ENCODE measurements at places on chromosomes 6 and 20. TPM values are rescaled to one million over a fixed set of nuclear protein-coding genes. Genes with fewer than 3 reads are reported as not detected.

DNA sequence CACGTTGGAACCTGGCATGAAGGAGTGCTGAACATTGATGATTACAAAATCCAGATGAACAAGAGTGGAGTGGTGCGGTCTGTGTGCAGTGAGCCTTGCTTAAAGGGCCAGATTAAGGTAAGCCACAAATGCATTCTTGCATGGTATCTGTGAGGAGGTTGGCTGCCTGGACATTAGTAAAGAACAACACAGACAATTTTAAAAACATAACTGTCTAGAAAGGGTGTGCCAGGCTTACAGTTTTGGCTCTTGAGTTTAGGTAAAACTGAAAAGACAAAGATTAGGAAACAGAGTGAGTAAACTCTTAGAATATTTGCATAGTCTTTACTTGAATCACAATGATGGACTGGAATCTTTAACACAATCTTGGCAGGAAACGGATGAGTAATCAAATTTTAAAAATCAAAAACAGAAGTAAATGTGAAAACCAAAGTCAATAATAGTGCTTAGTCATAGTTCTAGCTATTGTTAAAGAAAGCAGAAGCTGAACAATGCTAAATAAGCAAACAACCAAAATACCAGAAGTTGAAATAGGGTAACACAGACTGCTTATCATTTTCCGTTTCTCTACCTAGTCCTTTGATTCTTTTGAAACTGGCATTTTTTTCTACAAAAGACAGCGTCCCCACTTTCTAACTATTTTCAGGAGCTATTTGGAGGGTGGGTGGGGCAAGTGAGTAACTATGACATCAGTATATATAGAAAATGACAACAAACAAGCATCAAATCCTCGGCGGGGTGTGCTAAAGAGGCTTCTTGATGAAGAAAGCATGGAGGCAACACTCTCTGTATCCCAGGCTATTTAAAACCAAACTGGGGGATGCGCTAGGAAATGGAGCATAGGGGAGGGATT, 185.8 kb upstream of the RAB32 start:
- no peaks in the 10 kb centered on the region for H3K36me3 ChIP-seq
- H3K27ac ChIP-seq = peak overlapping the region; percentile 92
- DNase-seq = peak; percentile 90
- H3K27me3 ChIP-seq = no peaks in the 10 kb centered on the region
- peak overlapping the region; percentile 56 for H3K4me3 ChIP-seq

Gene UNC93A
- total RNA-seq = not detected

DNA sequence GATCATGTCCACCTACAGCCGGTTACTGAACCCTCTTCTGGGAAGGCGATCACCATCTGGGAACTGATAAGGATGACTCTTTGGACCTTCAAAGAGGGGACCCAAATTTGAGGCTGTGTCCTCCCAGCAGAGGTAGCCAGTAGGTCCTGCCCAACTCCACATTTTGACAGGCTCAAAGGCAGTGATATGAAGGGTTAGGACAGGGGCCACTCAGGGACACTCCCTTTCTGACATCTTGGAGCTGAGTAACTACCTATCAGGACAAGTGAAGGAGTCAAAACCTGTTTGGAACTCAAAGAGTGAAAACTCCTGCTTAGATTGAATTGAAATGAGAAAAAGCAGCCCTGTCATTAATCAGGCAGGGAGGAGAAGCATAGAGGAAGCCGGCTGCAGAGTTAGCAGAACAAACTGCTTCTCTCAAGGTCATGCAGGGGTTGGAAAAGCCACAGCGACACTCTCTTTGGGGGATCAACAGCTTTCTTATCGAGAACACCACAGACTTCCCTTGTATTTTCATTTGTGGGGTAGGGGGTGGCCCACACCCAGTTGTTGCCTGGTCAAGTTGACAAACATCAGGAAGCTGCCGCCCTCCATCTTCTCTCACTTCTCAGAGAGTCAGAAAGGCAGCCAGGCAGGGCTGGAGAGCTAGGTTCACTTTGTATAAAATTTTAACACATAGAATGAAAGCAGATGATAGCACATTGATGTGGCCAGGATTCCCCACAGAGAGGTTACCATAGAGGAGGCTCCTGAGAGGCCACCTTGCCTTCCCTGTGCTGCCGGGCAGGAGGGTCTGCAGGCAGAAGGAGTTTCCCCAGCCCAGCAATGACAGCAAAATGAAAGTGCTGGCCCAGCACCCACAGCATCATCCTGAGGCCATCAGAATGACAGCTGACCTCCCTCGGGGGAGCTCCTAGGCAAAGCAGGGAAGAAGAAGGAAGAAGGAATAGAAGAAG, 47.6 kb downstream of the AGPAT4 start:
- no peak overlapping the region for H3K27ac ChIP-seq
- no peaks in the 10 kb centered on the region for H3K27me3 ChIP-seq
- no peak for DNase-seq
- H3K4me3 ChIP-seq = no peak overlapping the region
- peaks cover 21% of the 10 kb centered on the region for H3K4me1 ChIP-seq
- H3K36me3 ChIP-seq = no peaks in the 10 kb centered on the region

- H3K4me3 ChIP-seq = no peak overlapping the region
- H3K4me1 ChIP-seq = no peaks in the 10 kb centered on the region
- no peaks in the 10 kb centered on the region for H3K36me3 ChIP-seq
- no peak overlapping the region for H3K27ac ChIP-seq
- no peak for DNase-seq
- no peaks in the 10 kb centered on the region for H3K27me3 ChIP-seq
Observed at GRCh38 chr20:63734946-63735858, 1.3 kb upstream of the LIME1 start.

- H3K4me1 ChIP-seq = no peaks in the 10 kb centered on the region
- no peak overlapping the region for H3K4me3 ChIP-seq
- H3K27ac ChIP-seq = no peak overlapping the region
- DNase-seq = no peak
- H3K36me3 ChIP-seq = no peaks in the 10 kb centered on the region
- H3K27me3 ChIP-seq = no peaks in the 10 kb centered on the region
Observed at GRCh38 chr20:53370345-53370961, 223.2 kb downstream of the ZNF217 start.

Gene COL11A2
- total RNA-seq = 0.25 TPM

DNA sequence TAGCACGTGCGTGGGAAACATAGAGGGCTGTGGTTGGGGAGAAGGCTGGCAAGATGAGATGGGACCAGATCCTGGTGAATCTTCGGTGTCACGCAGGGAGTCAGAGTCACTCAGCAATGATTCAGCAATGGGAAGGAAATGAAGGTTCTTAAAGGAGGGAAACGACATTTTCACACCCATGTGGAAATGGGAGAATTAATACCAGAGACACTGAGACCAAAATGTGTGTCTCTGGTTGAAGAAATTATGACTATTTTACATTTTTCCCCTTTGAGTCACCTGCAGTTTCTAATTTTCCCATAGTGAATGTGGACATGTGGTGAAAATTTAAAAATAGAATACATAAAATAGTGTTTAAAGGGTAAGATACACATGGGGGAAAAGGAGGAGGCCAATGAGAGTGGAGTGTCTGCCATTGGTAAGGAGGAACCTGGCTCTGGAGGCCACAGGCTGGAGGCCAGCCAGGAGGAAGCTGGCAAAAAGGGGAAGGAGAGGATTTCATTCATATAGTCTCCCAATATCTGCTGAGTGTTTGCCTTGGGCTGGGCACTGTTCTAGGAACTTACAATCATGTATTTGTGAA, 17.5 kb downstream of the NRN1 start:
- H3K27ac ChIP-seq = peak overlapping the region; percentile 89
- H3K27me3 ChIP-seq = no peaks in the 10 kb centered on the region
- DNase-seq = peak; percentile 96
- H3K36me3 ChIP-seq = no peaks in the 10 kb centered on the region
- no peak overlapping the region for H3K4me3 ChIP-seq

GRCh38 chr6:70844301-70844700, 112.6 kb downstream of the B3GAT2 start:
- no peaks in the 10 kb centered on the region for H3K4me1 ChIP-seq
- no peaks in the 10 kb centered on the region for H3K36me3 ChIP-seq
- no peak overlapping the region for H3K27ac ChIP-seq
- no peak for DNase-seq

DNA sequence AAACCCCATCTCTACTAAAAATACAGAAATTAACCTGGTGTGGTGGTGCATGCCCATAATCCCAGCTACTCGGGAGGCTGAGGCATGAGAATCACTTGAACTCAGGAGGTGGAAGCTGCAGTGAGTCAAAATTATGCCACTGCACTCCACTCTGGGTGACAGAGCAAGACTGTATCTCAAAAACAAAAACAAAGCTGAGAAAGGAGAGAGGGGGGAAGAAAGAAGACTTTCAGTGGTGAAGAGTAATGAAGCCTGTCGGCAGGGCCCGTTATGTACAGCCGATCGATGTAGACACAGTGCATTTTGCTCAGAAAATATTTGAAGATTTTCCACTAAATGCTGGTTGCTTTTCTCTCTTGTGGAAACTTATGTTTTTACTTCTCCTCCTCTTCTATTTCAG, 13.8 kb downstream of the VAPB start:
- H3K4me1 ChIP-seq = peaks cover 20% of the 10 kb centered on the region
- H3K4me3 ChIP-seq = no peak overlapping the region
- no peak for DNase-seq
- H3K27me3 ChIP-seq = no peaks in the 10 kb centered on the region

Gene TRAPPC3L
- not detected for total RNA-seq

- H3K4me1 ChIP-seq = peaks cover 30% of the 10 kb centered on the region
- DNase-seq = no peak
- peak overlapping the region; percentile 75 for H3K27ac ChIP-seq
- no peaks in the 10 kb centered on the region for H3K27me3 ChIP-seq
- no peaks in the 10 kb centered on the region for H3K36me3 ChIP-seq
Observed at GRCh38 chr6:166566026-166567011, 20.2 kb downstream of the RAMACL start.

Gene THEMIS
- total RNA-seq = 0.11 TPM

Gene EPHA7
- total RNA-seq = not detected

Gene CST9
- total RNA-seq = not detected

Gene MEI4
- not detected for total RNA-seq

Gene SMLR1
- total RNA-seq = not detected

DNA sequence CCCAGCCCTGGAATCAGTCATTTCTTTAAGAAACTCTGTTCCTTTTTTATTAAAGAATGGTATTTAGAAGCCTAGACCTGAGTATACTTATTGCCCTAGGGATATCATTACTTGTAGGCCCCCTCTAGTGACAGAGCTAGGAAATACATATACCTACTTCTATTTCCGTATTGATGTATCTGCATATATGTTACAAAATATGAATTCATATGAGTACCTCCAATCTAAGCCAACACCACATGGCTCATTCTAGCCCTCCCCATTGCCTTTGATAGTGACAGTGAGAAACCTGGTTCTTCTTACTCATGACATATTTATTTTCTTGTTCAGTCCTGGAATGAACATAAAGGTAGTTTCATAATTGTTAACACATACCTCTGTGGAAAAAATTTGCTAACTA, 137.2 kb downstream of the FARS2 start:
- no peak overlapping the region for H3K4me3 ChIP-seq
- no peak overlapping the region for H3K27ac ChIP-seq
- no peaks in the 10 kb centered on the region for H3K27me3 ChIP-seq
- no peaks in the 10 kb centered on the region for H3K36me3 ChIP-seq

Data from GM23248 (cell line).